Fibroblast of gingiva (primary cell): ENCODE measurements at places on chromosomes 13 and 19.
A peak's percentile ranks its signal among the peaks of the same experiment; 100 is the strongest.

DNA sequence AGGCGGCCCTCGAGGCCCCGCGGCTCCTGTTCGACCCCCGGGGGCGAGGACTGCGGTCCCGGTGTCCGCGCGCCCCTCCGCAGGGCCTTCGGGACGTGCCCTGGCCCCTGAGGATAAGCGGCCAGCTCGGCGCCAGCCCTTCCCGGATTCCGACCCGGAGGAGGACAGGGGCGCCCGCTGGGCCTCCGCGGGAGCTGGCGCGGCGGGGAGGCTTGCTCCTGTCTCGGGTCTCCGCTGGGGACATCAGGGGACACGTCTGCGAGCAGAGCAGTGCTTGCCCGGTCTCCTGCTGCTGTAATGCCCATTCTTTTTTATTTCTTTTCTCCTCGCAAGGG lies 829 bp downstream of the B3GLCT start:
- DNase-seq = peak; percentile 14

GRCh38 chr19:47790398-47790814 lies 11.9 kb downstream of the SELENOW start:
- peak; percentile 54 for DNase-seq

- no peak for DNase-seq
These were observed 17.0 kb downstream of the SUGT1 start for GRCh38 chr13:52669677-52670076.

- no peak for DNase-seq
These were observed 36.4 kb upstream of the SERPINE3 start for GRCh38 chr13:51303063-51303552.

- DNase-seq = peak; percentile 60
These were observed 5.8 kb upstream of the TLE2 start for GRCh38 chr19:3034656-3035541.

- no peak for DNase-seq
These were observed 23.4 kb downstream of the CCNE1 start for GRCh38 chr19:29834991-29835846.

DNA sequence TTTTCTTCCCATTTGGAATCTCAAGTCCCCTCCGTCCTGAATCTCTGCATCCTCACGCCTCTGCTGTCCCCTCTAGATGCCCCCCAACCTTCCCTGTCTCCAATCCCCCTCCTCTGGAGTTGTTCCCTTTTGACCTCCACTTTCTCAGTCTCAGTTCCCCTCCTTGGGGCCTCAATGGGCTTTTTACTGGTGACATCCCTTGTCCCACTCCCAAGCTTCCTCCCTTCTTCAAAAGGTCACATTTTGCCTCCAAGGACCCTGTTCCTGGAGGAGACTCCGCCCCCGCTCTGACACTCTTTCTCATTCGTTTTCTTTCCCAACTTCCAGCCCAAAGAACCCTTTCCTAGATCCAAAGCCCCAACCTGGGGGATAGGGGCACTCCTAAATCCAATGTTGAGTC lies 1.0 kb downstream of the AP2S1 start:
- no peak for DNase-seq

DNA sequence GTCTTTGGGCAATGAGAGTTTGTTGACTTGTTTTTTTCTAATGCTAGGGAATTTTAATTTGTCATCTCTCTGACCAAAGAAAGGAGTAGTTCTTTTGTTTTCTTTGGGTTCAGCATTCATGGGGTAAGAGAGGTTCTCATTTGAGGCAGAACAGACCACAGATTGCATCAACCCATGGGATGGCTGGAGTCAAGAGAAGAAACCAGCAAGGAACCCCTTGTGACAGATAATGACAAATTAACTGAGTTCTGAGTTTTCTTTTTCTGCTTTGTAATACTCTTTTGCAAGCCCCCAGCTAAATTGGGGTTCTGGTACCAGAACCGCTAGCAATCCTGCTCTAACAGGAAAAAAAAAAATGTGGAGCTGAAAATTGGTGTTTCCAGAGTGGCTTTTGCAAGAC lies 864.1 kb downstream of the DIAPH3 start:
- no peak for DNase-seq

- peak; percentile 18 for DNase-seq
These were observed 588 bp downstream of the DNASE2 start for GRCh38 chr19:12880551-12881171.

GRCh38 chr13:51638216-51638871 lies 54.1 kb downstream of the WDFY2 start:
- DNase-seq = no peak

- DNase-seq = no peak
These were observed 466.4 kb downstream of the KLF12 start for GRCh38 chr13:73667756-73668155.

GRCh38 chr13:31967155-31967554 lies 64.4 kb upstream of the FRY start:
- DNase-seq = no peak

- DNase-seq = peak; percentile 64
These were observed at the start of gene ZNF544 for GRCh38 chr19:58228585-58229254. Gene ZNF544 (plus strand): TSS chr19:58228914. CDS start chr19:58244024, 15,110 bp downstream.

DNA sequence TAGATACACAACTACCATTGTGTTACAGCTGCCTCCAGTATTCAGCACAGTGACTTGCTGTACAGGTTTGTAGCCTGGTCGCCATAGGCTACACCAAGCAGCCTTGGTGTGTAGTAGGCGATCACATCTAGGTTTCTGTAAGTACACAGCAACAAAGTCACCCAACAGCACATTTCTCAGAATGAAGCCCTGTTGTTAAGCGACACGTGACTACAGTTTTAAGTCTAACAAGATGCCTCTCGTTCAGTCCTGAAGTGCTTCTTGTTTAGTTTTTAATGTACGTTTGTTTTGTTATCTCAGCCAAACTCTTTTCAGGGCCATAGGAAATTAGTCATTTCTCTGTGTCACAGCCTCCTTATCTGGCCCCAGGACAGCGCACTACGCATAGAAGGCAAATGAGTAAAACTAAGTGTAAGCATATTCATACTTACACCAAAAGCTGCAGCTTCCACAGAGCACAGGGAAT lies 50.0 kb upstream of the GPR183 start:
- peak; percentile 37 for DNase-seq

DNA sequence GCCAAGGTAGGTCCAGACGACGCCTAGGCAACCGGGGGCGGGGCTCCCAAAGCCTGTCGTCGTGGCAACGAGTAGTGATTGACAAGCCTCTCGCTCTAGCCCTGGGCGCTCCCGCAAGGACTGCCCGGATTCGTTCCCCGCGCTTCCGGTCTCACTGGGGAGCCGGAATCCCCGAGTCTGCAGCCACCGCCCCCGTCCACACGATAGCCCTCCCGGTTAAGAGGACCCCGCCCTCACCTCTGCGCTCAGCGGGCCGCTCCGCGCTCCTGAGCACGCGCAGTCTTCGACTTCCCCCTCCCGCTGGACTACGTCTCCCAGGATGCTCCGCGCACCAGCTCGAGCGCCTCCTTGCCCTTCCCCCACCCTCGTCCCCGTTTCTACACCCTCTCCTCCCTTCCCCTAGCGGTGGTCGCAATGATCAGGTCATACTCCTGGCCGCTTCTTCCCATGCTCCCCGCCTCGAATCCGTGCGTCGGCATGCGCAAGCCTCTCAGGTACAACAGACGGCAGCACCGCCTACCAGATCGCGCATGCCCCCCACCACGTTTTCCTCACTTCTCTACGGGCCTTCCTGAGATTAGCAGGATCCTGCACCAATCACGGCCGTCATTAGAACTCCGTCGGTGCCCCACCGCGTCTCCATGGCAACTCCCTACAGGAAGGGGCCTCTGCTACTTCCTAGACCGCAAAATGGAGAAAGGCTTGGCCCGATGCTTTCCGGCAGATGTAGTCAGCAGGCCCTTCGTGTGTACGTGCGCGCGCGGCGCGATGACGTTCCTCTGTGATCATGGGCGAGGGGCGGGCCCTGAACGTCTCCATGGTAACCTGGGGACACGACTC lies at the start of gene MZF1:
TSS of gene MZF1 (minus strand) at position 518 of the 840 bp plus-strand sequence. CDS start 1,946 bp downstream, outside the sequence.
- peak; percentile 100 for DNase-seq

GRCh38 chr13:98834254-98834960 lies 81.9 kb upstream of the SLC15A1 start:
- no peak for DNase-seq

DNA sequence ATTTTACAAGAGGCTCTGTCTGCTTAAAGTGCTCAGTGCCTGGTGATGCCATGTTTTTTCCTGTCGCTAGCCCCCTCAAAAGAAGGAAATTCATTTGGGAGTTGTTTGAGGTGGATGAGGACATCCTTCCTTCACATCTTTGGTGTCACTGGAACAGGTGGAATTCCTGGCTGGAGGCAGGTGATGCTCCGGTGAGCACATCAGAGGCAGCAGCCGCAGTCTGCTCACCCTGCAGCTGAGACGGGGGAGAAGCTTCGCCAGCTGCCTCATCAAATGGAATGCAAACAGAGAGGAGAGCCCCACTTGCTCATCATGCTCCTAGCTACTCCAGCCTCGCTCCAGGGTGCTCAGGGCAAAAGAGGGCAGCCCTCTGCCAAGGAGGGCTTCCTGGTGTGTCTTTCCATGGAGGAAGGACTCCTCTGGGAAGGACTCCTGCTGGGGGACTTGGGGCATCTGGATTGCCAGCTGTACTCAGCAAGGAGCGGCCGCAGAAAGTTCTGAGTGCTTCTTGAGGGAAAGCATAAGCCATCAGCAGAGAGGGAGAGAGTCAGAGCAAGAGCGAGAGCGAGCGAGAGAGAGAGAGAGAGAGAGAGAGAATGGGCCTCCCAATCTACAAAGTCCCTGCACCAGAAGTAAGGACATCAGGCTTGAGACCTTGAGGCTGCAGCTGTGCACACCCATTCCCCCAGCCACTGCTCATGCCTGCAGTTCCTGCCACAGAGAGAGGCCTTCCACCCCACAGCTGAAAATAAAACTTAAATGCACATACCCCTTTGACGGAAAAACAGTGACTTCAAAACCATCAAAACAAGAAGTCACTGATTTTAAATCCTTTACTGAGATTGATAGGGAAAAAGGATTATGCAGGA lies 74.3 kb upstream of the UBL3 start:
- peak; percentile 28 for DNase-seq

GRCh38 chr19:31546205-31546960 lies 197.1 kb upstream of the TSHZ3 start:
- no peak for DNase-seq

- DNase-seq = no peak
These were observed 7.0 kb upstream of the ZNF444 start for GRCh38 chr19:56133858-56134653.

- DNase-seq = no peak
These were observed 61.0 kb downstream of the UNC13A start for GRCh38 chr19:17627161-17627560.

GRCh38 chr19:10112037-10112761 lies 706 bp downstream of the P2RY11 start:
- no peak for DNase-seq

DNA sequence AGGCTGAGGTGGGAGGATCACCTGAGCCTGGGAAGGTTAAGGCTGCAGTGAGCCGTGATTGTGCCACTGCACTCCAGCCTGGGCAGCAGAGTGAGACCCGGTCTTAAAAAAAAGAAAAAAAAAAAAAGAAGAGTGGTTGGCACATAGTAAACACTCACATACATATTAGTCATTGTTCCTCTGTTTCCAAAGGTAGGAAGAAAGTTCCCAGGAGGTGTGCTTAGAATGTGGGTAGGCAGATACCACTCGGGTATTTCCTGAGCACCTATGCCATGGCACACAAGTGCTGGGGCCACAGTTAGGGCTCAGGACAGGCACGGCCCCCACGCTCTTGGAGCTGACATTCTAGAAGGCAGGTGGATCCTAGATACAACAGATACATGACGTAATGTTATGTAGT lies 41.4 kb downstream of the SIPA1L3 start:
- DNase-seq = no peak

DNA sequence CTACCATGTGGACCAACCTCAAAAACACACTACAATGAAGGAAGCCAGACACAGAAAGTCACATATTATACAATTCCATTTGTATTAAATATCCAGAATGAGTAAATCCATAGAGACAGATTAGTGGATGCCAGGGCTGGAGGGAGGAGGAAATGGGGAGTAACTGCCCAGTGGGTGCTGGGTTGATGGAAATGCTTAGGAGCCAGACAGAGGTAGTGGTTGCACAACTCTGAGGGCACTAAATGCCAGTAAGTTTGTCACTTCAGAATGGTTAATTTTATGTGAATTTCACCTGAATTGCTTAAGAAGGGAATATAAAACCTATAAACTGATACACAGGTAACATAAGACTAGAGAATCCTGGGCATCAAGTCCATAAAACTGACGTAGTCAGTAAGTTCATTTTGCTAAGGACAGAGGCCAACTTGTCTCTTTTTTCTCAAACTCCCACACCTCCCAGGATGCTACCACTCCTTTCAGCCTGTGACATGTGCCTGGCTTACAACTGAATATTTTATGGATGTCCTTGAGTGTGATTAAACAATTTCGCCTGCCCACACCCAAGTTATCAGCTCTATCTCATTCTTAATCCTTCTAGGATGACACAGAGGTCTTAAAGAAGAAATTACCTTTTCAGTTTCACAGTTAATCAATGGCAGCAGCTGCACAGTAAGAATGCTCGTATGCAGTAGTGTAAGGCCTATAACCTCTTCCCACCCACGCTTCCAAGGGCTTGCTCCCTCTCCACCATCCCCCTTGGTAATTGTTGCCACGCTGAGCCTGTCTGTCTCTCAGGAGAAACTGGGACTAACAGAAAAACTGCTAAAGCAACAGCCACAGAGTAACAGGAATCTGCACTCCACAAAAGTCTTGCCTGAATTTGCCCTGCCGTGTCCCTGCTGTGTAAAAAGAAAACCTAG lies 5.9 kb upstream of the MLNR start:
- no peak for DNase-seq

DNA sequence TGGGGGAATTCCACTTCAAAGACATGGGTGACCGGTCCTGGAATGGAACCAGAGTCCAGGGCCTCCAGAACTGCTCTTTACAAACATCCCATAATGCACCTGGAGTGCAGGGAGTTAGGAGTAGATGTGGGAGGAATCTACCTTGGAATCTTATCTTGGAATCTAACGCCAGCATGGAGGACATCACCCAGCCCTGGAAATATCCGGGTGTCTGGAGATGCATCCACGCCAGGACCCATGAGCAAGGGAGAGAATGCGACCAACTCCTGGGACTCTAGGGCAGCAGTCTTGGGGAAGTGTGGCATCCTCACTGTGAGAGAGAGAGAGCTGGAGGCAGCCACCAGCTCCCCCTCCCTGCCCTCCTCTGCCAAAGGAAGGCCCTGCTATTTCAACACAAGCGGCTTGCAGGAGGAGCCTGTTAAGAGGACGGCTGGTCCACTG lies 211.8 kb downstream of the UQCRFS1 start:
- DNase-seq = peak; percentile 24

DNA sequence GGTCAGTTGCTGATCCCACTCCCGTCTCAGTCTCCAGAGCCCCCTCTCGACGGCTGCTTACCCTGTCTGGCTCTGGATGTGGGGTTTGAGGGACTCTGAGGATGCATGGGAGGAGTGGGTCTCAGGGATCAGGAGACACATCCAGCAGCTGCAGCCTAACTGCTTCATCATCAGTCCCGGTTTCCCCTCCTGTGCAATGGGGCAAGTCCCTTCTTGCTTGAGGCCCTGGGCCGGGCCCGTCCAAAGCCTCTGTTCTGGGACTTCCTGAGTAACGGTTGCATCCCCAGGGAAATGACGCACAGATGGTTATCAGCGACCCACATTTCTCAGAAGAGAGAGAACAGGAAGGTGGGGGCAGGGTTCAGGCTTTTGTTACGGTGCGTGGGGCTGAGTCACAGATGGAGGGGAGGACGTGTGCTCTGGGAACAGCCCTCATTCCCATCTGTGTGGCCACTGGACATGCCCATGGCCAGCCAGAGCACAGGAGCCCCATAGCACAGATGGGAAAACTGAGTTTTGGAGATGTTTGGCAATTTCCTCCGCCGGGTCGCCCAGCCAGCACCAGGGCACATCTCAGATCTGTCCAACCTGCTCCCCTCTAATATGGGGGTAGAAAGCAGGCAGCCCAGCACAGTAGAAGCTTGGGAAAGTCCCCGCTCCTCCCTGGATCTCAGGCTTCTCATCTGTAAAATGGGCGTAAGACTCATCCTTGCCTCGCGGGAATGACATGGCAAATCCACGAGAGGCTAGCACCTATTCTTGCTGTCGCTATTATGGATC lies 19.3 kb downstream of the GNA15 start:
- DNase-seq = peak; percentile 95
